Hepatocyte (in vitro differentiated cells): ENCODE measurements at places on chromosomes 7 and 10. TPM values are rescaled to one million over a fixed set of nuclear protein-coding genes. Genes with fewer than 3 reads are reported as not detected.

Gene CPA4
- total RNA-seq, result 1.1 and 2.1 TPM in 2 replicates

Gene DNAH11
- total RNA-seq, result 0.43 and 2.0 TPM in 2 replicates

Gene BCL7B
- 34.5 and 44.7 TPM in 2 replicates for total RNA-seq

Gene BTBD16
- 0.47 and 0.92 TPM in 2 replicates for total RNA-seq

- H3K4me1 ChIP-seq, result peaks cover 3% of the 10 kb centered on the region
Measured at GRCh38 chr10:133327651-133328357, 8.9 kb downstream of the CALY start.

GRCh38 chr7:112108981-112109380, 97.2 kb downstream of the DOCK4 start:
- H3K4me1 ChIP-seq, result no peaks in the 10 kb centered on the region
- no peaks in the 10 kb centered on the region for H3K36me3 ChIP-seq
- H3K27ac ChIP-seq, result no peak overlapping the region
- no peak overlapping the region for H3K4me3 ChIP-seq
- no peaks in the 10 kb centered on the region for H3K27me3 ChIP-seq

DNA sequence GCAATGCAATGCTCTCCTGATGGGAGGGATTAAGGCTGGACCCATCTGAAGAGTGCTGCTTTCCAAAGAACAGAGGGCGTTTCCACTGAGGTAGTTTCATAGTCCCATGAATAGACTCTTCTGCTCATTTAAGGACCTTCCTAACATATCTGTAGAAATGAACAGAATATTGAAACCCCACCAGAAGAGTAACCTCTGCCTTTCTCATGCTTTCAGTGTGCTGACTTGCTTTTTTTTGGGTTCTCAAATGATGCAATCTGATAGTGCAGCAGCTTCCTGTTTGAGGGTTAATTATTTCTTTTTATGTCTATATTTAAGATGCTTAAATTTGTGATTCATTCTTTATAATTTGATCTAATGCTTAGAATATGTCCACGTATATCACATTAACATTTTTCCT, 82.2 kb downstream of the GATA3 start:
- H3K4me3 ChIP-seq, result no peak overlapping the region
- H3K27ac ChIP-seq, result no peak overlapping the region
- no peaks in the 10 kb centered on the region for H3K4me1 ChIP-seq
- H3K36me3 ChIP-seq, result no peaks in the 10 kb centered on the region
- no peaks in the 10 kb centered on the region for H3K27me3 ChIP-seq
